Stimulated activated CD8-positive, alpha-beta memory T cell treated with anti-CD3 and anti-CD28 coated beads, Interleukin-4, amount 100 ng/mL, for 48 hours (primary cell): ENCODE measurements at places on chromosomes 3 and 15.

GRCh38 chr15:61736790-61737189 is 323.5 kb downstream of the VPS13C start:
- no peak for DNase-seq

DNA sequence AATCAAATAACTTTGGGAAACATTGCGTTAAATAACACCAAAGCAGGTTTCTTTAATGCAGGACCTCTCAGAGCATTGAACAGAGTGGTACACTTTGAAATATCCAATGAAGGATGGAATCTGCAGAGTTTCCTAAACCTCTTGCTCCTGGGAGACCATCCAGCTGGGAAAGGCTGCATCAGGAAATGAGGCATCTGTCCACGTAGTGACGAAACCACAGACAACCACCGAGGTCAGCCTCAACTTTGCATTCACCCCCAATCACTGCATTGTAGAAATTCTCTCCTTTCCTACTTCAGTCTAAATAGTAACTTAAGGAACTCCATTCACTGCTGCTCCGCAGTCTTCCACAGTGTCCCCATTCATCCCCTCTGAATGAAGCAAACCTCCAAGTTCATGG is 41.5 kb upstream of the CDV3 start:
- DNase-seq, result no peak

DNA sequence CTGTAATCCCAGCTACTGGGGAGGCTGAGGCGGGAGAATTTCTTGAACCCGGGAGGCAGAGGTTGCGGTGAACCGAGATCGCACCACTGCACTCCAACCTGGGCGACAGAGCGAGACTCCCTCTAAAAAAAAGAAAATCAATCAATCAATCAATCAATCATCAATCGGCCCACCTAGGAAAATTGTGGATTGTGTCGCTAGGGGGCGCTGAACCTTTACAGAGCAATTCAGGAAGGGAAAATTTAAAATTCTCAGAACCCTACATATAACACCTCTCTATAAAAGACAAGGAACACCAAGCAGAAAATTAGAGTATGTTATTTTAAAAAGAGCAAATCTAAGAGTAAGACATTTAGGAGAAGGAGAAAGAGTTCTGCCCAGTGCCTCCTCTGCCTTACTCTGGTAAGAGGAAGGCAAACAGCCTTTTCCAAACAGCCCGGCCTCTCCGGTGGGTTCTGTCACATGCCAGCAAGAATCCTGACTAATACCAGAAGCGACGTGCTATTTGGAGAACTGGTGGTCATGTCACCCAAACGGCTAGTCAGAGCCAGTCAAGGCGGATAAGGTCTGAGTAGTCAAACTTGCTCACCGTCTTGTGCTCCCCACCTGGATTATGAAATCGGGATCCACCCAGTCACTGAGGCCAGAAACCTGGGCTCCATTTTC is 22.3 kb upstream of the SMCO1 start:
- DNase-seq, result peak; percentile 86

- DNase-seq, result no peak
These were observed 3.1 kb upstream of the ANPEP start for GRCh38 chr15:89817701-89818280.

DNA sequence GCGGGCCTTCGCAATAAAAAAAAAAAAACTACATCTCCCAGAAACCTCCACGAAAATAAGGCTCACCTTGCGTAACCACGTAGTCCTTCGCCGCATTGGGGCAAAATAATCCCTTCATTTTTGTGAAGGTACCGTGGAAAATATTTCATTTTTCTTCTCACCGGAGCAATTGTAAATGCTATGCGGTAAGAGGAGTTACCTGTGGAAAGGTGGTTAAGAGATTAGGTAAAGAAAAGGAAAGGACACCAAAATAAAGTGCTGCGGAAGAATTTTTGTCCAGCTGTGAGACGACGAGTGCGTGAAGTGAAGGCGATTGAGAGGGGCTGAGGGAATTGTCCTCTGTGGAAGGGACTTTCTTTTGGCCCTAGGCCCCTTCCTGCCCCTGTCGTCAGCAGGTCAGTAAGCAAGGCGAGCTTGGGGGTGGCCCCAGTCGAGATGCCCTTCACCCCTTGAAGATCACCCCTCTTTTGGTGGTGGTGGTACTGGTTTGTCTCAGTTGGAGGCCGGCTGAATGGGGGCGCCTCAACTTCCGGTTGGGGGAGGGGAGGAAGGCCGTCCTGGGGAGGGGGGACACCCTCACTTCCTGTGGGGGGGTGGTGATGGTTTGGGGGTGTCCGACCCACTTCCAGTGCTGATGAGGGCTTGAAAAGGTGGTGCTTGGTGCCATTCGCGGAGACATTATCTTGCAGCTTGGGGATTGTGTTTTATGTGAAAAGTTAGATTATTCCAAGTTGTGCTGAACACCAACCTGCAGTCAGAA is at the start of gene HMG20A:
TSS of gene HMG20A (plus strand) at position 279 of the 760 bp plus-strand sequence. CDS start 37,520 bp downstream, outside the sequence.
- DNase-seq, result peak; percentile 78

DNA sequence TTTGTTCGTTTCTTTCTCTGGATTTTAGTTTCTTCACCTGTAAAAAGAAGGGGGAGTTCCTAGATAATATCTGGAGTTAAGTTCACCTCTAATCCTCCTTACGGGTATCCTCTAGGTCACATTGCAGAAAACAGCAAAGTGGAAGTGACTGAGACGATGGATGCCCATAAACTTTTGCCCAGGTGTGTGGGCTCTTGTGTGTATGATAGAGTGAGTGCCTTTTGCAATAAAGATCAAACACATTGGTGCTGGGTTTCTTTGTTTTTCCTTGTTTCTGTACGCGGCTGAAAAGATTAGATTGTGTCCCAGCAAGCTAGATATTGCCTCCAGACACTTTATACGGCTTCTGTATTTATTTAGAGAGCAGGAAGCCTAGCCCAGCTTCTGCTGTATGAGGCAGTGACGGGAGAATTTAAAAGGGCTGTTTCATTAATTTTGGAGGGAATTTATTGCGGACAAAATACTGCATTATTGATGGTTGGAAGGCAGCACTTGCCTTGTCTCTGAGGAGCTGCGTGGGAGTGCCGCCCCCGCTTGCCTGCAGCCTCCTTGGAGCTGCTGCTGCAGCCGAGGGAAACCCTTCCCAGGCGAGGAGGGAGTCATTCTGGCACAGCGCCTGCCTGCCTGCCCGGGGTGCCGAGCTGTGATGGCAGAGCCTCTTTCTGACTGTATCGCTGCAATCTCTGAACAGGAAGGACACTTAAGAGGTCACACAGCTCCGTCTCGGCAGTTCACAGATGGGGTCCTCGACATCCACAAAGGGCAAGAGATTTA is 38.5 kb downstream of the PYDC2 start:
- no peak for DNase-seq

GRCh38 chr3:31600431-31600830 is 67.7 kb downstream of the STT3B start:
- no peak for DNase-seq

DNA sequence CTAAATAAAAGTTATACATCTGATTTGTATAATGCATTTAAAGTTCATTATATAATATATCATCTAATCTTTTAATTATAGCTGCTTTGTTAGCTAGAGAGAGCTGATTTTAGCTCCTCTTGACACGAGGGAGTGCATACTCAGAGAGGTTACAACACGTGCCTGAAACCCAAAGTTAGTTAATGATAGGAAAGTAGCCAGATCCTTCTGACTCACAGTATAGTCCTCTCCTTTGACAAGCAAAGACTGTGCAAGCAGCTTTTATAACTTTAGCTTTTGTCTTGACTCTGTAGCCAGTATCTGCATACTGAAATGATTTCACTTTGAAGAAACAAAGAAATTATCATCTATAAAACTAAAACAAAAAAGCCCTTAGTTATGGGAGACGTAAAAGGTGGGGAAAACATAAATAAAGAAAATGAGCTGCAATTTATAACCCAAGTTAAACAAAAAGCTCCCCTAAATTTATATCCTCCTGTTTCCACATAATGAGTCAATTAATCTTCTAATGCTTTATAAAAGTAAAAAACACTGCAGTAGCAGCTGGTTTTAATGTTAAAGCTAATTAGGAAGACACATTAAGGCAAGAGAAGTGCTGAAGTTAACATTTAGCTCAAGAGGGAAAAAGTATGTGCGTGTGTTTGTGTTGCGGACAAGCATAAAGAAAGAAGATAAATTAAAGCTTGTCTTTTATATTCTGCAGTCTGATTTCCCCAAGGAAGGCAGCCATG is 13.1 kb downstream of the GABRR3 start:
- DNase-seq, result no peak

DNA sequence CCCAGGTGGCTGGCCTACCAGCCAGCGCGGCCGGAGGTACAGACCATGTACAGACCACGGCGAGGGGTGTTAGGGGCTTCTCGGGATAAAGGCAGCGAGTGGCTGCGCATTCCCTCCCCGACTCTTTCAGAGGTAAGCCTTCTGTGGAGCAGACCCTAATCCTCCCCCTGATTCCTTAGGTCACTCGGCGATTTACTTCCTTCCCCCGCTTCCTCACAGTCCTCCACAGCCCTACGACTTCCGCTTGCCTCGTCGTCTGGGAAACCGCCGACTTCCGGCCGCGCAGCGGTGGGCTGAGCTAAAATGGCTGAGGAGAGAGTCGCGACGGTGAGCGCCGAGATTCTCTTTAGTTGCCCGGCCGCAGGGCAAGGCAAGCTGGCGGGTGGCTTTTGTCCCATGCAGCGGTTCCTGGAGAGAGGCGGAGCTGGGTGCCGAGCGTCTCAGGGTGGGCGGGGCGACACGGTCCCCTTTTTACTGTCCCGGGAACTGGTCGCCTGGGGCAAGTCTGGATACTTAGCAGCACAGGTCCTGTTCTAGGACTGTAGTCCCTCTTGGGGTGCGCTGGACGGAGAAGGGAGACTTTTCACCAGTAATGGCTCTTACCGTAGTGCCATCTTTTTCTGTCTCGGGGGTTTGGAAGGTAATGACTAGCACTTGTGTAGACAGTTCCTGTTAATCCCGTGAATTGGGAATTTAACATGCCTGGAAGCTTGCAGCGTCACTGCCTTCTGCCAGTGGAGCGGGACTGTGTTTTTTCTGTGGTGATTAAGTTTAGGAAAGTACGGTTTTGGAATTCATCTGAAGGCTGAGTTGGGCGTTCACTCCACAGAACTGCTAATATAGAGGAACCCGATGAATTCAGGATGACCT is at the start of the genes BBS4 and HIGD2B:
TSS of gene BBS4 (plus strand) at position 283 of the 870 bp plus-strand sequence. CDS start at position 304, 21 bp downstream.
TSS of gene HIGD2B (minus strand) at position 258 of the 870 bp plus-strand sequence. CDS start 9,808 bp downstream, outside the sequence.
- DNase-seq, result peak; percentile 92

DNA sequence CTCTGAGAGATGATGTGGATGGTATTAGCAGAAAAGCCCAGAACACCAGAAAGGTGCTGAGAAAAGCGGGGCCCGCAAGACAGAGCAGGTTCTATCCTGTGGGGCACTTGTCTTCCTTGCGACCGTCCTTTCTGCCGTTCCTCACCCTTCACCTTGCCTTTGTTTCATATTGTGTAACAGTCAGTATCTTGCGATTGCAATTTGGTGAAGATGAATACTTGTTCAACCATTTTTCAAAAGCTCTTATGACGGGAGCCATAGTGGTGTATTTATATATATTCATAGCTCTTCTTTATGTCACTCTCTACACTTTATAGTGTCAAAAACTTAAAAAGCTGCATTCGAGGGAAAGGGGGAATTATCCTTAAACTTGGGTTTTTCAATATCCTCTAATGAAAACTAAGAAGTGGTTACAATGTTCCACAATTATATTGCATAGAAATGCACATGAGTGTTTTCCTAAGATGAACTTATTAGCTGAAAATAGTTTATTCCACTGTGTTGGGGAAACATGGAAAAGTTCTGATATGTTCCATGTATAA is 797 bp downstream of the MAP3K13 start:
- DNase-seq, result peak; percentile 26

GRCh38 chr15:33839540-33839939 is 128.8 kb upstream of the CHRM5 start:
- DNase-seq, result no peak

- DNase-seq, result no peak
These were observed 103.3 kb upstream of the COL8A1 start for GRCh38 chr3:99534951-99535704.

GRCh38 chr3:41338276-41338675 is 139.0 kb downstream of the CTNNB1 start:
- DNase-seq, result no peak

GRCh38 chr3:160755776-160756304 is at the start of gene PPM1L:
TSS of gene PPM1L (plus strand) at chr3:160756231.
- peak; percentile 67 for DNase-seq

GRCh38 chr15:55552926-55553325 is 35.2 kb downstream of the PYGO1 start:
- DNase-seq, result no peak

GRCh38 chr3:71397046-71397445 is 186.5 kb downstream of the FOXP1 start:
- DNase-seq, result no peak

- no peak for DNase-seq
These were observed 20.2 kb downstream of the RNF13 start for GRCh38 chr3:149833241-149833640.

GRCh38 chr15:99257107-99257750 is 5.9 kb downstream of the LRRC28 start:
- DNase-seq, result no peak

DNA sequence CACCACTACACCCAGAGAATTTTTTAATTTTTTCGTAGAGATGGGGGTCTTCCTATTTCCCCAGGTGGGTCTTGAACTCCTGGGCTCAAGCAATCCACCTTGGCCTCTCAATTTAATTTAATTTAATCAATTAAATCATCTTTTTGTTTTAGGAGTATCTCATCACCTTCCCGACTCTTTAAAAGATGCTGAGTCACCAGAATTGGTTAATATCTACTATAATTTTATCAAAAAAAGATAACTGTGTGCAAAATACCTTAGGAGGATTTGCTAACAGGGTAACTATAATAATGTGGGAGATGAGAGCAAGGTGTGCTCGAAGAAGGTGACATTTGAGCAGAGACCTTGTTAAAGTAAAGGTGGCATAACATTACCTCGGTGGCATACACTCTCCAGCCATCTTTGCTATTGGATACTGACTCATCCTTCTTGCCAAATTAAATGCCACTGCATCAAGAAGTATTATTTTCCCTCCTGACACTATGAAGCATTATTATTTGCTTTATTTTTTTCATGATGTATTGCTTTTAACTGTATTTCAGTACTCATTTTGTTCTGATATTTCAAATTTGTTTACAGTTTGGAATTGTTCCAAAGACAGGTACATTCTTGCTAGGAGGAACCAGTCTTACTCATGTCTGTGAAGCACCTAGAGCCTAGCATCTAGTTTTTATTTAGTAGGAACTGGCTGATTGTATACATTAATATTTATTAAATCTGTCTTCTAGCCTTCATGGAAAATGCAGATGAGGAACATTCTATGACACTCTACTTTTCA is 200.7 kb downstream of the MBNL1 start:
- DNase-seq, result no peak

DNA sequence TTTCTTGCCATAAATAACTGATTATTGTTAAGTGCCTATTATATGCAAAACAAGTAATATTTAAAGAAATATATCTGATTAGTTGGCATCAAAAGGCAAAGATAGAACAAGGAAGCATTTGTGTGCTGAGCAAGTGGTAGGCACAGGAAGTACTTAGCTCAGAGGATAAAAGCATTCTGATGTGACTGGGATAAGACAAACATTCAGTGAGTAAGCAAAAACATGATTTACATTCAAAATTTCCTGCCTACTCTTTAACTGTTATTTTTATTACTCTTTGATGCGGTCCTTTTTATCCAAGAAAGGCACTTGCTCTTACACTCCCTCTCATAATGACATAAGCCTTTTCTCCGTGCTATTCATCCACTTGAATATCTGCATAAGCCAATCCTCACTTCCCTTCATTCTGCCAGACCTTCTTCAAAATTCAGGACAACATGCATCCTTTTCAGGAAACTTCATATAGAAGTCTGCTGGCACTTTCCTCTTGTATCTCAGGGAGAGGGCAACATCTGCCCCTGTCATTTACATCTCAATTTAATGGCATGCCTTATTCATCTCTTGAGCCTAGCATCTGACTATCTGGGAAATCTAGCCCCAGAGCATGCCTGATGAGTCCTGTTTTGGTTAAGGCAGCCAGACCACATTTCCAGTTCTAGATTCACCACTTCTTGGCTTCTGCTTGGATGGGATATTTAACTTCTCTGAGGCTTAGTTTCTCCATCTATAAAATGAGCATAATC is 478.2 kb upstream of the ROBO2 start:
- no peak for DNase-seq
